ENCODE measurements at places on chromosomes 7 and 10.

GRCh38 chr7:75054744-75055143 is 18.9 kb downstream of the RCC1L start:
- no peak for DNase-seq

DNA sequence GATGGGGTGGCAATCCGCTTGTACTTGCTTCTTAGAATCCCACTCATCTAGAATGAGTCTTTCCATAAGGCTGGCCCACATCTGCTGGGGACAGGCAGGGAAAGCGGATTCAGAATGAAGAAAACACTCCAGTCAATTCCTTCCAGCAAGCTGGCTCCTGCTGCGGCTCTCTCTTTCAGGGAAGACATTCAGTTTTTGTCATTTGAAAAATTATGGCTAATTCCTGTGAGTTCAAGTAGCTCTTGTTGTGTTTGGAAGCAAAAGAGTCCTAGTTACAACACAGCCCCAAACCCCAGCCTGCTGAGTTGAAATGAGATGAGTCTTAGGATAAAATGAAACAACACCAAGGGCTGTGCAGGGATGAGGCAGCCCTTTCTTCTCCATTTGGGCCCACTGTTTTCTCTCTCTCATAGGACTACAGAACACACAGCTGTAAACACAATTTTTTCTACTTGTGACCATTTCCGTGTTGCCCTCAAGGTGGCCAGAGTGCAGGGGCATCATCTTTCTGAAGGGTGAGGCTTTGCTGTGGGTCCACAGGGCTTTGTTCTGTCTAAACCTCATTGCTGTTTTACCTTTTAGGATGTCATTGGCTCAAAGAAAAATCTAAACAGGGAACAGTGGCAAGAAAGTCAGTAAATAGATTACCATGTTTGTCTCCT is 90.8 kb upstream of the EEPD1 start:
- no peak for DNase-seq

- no peak for DNase-seq
Measured at GRCh38 chr7:20172736-20173334, 44.3 kb downstream of the MACC1 start.

DNA sequence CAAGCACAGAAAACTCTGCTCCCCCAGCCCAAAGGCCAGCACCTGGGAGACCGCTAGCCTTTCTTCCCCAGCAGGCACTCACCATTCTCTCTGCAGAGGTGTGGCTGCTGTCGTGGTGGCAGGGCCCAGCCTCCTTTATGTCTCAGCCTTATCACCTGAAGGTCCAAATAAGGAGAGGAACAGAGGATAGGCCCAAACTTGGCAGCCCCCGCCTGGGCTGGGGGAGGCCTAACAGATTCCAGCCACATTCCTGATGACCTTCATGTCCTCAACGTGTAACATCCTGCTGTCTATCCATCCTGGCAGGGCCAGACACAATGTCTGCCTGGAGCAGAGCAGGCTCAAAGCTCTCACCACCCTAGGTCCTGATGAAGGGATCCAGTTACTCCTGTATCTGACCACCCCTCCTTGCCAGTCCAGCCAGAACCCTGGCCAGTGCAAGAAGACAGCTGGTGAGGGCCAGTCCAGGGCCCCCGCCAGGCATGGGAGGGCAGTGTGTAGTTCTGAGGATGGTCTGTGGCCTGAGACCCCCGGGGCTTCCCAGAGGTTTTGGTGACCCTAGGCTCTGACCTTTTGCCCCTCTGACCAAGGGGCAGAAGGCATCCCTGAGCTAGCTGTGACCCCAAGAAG is at the start of gene MYL7:
Gene MYL7, minus strand, starts transcription at position 112 of the 630 bp plus-strand sequence. Its CDS starts 27 bp downstream, at position 85.
- no peak for DNase-seq

DNA sequence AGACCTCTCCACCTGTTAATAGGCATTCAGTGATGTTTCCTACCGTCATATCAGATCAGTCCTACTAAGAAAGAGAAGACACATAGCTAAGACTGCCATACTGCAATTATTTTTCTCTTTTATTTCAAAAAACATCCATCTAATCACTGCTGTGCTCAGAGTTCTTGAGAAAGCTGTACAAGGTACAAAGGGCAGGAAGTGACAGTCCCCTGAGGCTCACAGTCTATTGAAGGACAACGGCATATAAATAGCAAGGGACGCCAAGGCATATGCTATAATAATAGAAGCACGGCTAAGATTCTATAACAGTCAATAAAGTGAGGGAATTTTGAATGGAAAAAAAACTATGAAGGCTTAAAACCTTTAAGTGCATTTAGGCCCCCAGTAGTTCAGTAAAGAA is 415.3 kb upstream of the NRP1 start:
- no peak for DNase-seq

Measured in stimulated activated CD8-positive, alpha-beta memory T cell treated with anti-CD3 and anti-CD28 coated beads, Interleukin-15, amount 100 ng/mL, for 24 hours (primary cell).